ENCODE measurements at places on chromosomes 6 and 20.

GRCh38 chr6:146357578-146358430 lies 185.8 kb upstream of the RAB32 start:
- no peak for DNase-seq

GRCh38 chr6:100366419-100366818 lies 98.3 kb downstream of the SIM1 start:
- DNase-seq = no peak

GRCh38 chr6:36136034-36136433 lies 5.7 kb downstream of the MAPK13 start:
- DNase-seq = no peak

- DNase-seq = no peak
These were observed 37.5 kb downstream of the YTHDF1 start for GRCh38 chr20:63178446-63178820.

GRCh38 chr6:108837236-108837971 lies 10.8 kb upstream of the ARMC2 start:
- DNase-seq = no peak
